ENCODE measurements at places on chromosomes 6 and 20.

DNA sequence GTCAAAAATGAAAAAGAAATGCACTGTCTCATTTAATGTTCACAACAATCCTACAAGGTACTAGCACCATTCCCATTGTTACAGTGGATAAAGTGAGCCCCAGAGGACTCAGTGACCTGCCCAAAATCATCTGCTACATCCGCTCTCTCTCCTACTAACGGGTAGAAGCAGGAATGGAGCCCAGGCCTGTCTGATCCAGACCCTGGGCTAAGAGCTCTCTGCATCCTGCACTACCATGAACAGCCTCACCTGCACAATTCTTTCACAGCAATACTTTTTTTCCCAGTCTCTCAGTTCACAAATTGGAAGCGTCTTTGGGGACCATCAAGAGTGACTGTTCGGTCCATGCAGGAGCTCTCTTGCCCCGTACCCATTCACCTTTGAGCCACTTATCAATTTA lies 31.2 kb downstream of the ATP9A start:
- no peak for DNase-seq

GRCh38 chr6:38498085-38498484 lies 141.6 kb downstream of the BTBD9 start:
- no peak for DNase-seq

DNA sequence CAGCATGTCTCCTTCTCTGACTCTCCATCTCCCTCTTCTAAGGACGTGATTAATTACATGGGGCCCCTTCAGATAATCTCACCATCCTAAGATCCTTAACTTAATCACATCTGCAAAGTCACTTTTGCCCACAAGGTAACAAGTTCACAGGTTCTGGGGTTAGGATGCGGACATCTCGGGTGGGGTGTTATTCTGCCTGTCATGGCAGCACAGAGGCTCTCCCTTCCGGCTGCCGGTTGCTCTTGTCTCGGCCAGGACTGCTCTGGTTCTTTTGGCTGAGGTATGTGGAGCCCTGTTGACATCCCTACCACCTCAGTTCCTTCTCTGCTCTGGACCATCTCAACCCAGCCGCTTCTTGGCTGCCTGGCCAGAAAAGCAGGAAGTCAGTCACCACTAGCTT lies 4.2 kb upstream of the CST11 start:
- no peak for DNase-seq

DNA sequence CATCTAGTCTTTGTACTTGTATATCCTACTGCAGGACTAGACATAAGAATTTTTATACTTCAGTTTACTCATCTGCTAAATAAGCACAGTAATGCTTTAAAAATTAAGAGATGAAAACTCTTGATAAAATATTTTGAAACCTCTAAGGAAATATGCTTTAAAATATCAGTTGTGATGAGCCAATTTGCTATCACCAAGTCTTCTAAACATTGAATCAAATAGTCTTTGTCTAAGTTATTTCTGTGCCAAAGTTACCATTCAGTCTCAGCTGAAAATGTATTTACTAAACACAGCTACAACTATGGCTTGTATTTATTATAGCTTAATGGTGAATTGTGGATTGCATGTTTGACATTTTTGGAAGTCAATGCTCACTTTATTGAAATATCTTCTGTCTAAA lies 46.2 kb upstream of the RFPL4B start:
- no peak for DNase-seq

- no peak for DNase-seq
Measured at GRCh38 chr6:85669735-85670194, 27.1 kb upstream of the SYNCRIP start.

DNA sequence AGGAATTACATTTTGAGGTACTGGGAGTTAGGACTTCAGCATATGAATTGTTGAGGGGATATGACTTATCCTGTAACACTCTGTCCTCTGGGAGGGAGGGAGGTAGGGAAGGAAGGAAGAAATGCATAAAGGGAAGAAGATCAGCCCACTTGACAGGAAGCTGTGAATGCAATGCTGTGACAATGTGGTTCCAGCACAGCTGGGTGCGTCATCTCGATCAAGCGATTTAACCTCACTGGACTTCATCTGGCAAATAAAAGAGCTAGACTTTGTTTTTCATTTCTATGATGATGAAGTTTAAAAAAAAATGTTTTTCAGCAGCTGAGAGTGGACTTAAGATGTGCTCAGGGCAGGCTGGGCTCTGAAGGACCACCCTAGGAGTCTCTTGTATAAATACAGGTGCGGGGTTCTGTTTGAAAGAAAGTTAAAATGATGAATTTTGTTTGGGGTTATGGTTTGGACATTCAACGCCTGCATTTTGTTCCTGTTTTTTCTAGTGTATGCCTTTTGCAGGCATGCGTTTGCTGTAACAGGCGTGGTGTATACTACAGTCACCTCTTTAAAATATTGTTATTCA lies 178.1 kb downstream of the RIMS1 start:
- DNase-seq: no peak

DNA sequence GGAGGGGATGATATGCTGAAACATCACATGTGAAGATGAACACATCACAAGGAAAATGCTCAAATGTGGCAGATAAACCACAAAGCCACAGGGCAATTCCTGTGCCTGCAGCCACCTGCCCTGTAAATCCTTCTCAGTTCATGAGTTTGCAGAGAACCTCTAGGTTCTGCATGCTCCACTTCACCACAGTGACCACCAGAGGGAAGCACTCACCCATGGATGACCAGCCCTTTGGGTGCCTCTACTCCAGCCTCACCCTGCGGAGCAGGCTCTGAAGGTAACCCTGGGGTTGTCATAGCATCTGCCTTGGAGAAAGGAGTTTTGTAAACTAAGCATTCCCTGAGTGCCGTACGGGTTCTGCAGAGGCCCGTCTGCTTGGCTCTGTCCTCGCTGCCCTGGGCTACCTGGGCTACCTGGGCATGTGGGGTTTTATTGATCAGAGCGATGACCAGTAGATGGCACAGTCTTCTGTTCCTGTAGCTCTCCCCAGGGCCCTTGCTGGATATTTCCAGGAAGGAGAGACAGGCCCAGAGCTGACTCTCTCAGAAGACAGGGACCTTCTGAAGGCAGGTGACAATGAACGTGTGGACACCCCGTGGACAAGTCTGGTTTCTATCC lies 31.7 kb upstream of the CST1 start:
- DNase-seq: peak; percentile 48

GRCh38 chr20:9617940-9618339 lies 103.5 kb downstream of the LAMP5 start:
- DNase-seq: peak; percentile 64

GRCh38 chr6:17096096-17096495 lies 5.8 kb upstream of the STMND1 start:
- DNase-seq: no peak

GRCh38 chr20:51249215-51249614 lies 226.3 kb upstream of the KCNG1 start:
- DNase-seq: no peak

DNA sequence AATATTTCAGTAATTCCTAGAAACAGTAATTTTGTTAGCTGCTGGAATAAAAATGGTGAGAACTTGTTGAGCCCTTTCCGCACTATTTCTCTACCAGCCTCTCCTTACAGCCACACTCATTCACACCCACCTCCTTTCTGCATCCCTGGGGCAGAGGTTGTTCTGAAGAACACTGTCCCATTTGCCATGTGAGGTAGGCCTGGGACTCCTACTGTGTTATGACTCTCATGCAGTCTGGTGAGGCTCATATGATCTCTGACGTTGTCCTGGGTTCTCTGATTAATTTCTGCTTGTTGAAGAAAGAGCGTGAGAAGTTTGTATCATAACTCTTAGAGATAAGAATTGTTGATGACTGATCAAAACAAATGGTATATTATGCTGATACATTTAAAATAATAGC lies 4.1 kb upstream of the KCNQ5 start:
- no peak for DNase-seq

Data from cardiac fibroblast (primary cell).